ENCODE measurements at places on chromosomes 12 and 14.

- no peak for DNase-seq
Observed at GRCh38 chr12:87469295-87469694, 559.9 kb downstream of the C12orf50 start.

- no peak for DNase-seq
Observed at GRCh38 chr14:73695082-73695481, 19.1 kb downstream of the PNMA1 start.

DNA sequence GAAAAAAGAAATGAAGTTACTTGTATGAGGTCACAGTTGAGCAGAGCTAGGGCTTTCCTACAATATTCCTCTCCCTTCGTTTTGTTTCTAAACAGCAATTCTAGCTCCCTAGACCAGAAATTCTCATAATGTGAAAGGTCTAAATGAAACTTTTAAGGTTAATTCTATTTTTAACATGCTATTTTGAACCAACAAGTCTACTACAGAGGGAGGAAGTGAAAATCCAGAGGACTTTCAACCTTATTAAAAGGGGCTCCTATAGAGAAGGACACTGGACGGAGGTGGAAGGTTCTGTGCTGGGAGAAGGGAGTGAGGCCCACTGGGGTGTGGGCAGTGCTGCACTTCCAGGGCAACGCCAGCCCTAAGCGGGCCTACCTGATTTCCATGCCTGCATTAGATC lies 13.4 kb downstream of the GSG1 start:
- no peak for DNase-seq

DNA sequence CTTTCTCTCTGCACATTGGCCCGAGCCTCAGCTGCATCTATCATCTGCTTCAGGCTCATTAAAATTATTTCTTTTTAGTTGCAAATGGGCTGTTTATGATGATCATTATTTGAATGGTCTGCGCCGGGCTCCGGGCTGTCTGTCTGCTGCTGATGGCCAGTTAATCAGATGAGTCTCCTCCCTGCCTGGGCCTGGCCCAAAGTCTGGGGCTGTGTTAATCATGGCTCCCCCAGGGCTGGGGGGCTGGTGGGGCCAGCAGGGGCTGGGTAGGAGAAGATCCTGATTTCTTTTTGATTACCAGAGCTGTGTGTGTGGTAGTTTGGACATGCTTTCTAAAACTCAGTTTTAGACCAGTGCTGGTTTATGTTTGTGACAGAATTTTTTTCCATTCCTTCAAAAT lies 159.1 kb downstream of the PHETA1 start:
- no peak for DNase-seq

- no peak for DNase-seq
Observed at GRCh38 chr12:115155665-115156645, 472.0 kb upstream of the TBX3 start.

DNA sequence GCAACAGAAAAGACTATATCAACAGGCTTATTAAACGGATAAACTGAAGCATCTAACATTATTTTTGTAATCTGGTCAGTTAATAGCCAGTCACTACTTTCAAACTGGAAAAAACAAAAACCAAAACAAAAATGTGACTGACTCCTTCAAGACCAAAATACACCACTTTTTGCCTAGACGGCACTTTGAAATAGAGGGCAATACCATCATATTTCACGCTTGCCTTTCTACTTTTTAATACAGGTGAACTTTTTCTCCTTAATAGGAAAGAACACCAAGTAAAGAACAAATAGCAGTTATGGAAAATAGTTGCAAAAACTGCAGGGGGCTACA lies 550 bp upstream of the NUP107 start:
- no peak for DNase-seq

DNA sequence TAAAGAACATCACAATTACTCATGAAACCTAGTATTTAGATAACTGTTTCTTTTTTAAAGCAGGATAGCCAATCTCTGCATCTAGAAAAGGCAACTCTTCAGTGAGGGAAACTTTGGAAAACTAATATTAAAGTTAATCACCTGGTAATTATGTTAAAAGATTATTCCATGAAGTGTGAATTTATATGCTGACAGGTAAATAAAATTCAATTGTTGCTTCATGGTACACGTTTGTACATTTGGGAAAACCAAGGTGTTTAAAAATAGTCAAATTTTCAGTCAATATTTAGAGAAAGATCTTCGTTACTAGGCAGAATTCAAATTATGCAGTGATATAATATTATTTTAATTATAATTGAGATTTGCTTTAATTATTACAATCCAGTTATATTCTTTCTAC lies 100.1 kb upstream of the LRFN5 start:
- DNase-seq, result no peak

DNA sequence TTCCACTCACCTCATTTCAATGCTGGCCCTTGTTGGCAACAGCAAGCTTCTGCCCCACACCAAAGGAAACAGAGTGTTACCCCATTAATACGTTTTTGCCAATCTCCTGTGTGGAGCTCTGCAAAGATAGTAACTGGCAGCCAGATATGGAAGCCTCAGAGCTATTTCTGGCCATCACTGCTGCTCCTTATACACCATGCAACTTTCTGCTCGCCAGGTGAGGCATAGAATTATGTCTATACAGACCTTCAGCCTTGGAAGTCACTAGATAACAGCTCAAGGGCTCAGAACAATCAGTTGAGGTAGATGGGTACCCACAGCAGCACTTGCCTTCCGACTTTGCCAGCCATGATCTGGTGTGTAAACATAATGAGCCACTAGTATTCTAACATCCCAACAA lies 214.8 kb upstream of the ALG10B start:
- no peak for DNase-seq

DNA sequence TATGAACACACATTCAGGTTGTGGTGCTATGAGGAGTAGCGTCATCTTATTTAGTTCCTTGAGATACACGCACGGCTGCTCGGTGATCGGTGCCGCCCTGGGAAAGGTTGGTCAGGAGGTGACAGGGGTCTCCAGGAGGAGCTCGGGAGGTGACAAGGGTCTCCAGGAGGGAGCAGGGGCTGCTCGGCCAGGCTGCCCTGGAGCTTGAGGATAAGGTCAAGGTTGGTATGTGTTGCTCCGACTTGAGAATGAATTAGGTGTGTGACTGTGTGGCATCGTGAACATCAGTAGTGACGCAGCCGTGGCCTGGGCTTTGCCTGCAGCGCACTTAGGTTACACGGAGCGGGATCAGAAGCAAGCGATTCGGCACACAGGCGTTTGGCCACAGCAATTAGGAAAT lies 36.2 kb downstream of the CCDC92 start:
- no peak for DNase-seq

DNA sequence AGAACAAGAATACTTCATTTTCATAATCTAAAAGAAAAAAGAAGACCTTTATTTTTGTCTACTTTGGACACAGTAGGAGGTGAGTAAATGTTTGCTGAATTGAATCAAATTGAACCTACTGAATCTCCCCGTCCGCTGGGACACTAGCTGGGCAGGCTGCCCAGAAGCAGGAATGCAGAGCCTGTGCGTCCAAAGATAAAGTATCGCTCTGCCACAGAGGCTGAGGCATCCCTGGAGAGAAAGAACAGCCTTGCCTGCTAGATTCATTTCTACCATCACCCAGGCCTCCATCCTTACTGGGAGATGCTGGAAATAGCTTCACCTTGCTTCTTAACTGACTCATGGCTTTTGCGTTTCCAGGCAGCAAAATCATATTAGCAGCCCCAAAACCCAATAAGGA lies 64.1 kb upstream of the TSPAN11 start:
- DNase-seq, result no peak

GRCh38 chr14:88005050-88005481 lies at the start of gene GPR65:
Gene GPR65 (plus strand): TSS chr14:88005135. CDS start chr14:88010848, 5,713 bp downstream.
- no peak for DNase-seq

DNA sequence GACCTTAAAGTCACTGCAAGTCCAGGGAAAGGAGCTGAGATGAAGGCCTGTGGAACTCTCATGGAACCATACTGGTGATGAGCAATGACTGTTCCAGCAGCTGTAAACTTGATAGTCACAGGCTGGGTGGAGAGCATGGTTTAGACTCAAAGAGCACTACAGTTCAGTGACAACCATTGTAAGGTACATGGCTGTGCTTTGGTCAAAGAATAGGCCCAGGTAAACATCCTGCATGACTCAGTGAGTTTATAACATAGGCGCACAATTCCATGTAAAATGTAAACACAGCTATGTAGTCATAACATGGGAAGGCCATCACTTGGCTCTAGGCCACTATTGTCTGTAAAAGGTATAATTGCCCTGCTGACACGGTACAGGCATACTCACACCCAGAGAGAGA lies 119.3 kb upstream of the FSCB start:
- DNase-seq, result no peak

DNA sequence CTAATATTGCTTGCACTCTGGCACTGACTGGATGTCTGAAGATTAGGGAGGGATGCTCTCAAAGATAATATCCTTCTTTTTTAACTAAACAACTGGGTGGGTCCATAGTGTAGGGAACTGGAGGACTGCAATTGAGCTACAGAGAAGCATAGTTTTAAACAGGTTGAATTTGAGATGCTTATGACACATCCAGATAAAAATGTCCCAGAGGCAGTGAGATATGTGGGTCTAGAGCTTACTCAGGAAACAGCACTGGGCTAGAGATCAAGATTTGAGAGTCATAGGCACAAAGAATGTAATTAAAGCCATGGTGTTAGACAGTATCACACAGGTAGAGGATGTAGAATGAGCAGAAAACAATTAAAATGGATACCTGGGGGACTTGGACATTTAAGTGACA lies 198.4 kb downstream of the NELL2 start:
- no peak for DNase-seq

DNA sequence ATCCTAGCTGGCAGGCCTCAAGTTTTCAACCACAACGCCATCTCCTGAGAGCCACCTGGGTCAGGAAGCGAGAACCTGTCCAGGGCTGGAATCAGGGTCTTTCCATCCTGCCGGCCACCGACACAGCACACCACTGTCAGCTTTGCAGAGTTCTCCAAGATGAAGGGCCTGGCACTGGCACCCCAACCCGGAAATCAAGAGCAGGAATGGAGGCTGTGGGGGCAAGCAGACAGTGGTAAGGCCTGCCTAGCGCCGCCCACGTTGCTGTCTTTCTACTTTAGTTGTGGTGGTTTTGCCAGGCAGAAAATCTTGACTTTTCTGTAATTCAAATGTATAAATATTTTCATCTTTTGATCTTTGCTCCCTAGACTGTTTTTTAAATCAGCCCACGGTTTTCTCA lies 90.7 kb downstream of the ITPK1 start:
- DNase-seq, result no peak

DNA sequence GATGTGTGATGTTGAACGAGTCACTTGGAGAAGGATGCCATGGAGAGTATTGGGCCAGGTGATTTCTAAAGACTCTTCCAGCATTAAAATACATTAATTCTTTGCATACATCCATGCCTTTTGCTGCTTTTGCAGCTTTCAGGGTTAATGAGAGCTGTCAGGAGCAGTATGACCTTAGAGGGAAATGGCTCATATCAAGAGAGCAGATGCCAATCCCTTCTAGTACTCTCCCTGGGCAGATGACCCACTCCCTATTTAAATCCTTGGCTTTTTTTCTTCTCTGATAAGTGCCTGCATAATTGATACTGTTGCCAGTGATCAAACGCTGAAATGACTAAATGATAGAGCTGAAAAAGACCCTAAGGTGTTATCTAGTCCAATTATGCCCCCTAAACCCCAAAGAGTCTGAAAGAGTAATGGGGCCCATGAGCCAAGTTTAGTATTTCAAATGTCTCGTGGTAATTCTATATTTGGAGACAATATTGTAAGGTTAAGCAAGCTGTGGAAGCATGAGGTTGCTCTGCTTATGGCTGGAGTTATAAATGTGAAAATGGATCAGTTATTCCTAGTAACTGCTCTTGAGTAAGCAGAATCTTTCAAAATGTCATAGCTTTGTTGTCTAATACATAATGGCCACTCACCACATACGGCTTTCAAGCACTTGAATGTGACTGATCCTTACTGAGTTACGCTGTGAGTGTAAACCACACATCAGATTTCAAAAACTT lies 137.3 kb downstream of the ETV6 start:
- DNase-seq, result no peak

- DNase-seq, result no peak
Observed at GRCh38 chr12:130139567-130140421, 22.5 kb upstream of the FZD10 start.

DNA sequence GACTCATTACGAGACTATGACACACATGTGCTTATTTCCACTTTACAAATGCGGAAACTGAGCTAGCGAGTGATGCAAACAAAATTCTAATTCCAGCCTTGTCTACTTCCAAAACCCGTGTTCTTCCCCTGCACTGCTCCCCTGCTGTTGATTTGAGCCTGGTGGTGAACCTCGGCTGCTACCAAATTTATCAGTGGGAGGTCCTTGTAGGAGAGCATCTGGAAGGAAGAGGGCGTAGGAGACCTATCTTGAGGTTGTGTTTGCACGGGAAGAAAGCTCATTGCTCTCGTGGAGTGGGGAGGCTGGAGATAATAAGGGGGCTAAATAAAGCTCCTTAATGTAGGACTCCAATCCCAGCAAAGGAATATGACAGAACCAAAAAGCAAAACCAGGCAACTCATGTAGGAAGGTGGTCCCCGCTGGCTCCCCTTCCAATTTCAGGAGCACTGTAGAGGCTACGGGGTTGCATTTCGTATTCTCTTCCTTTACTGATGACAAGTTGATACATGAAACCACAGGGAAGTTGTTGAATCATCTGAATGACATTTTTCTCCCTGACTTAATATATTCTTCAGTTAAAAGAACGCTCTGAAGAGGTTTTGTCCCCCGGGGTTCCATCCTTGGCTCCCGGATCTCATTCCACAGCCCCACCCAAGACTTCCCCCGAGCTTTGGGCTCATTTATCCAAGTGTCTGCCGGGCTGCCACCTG lies 52.6 kb downstream of the FZD10 start:
- no peak for DNase-seq

- no peak for DNase-seq
Observed at GRCh38 chr12:29882846-29883245, 99.1 kb upstream of the TMTC1 start.

Data from nephron progenitor cell (in vitro differentiated cells).